ENCODE measurements at places on chromosomes 12 and 14. TPM values are rescaled to one million over a fixed set of nuclear protein-coding genes. Genes with fewer than 3 reads are reported as not detected.

The KRT85 gene
- not detected for total RNA-seq

The RHOJ gene
- 19.1 TPM for total RNA-seq

The TAS2R42 gene
- not detected for total RNA-seq

The MTRFR gene
- 10.4 TPM for total RNA-seq

The POLE2 gene
- total RNA-seq: 1.7 TPM

The KRT2 gene
- total RNA-seq: not detected

All from mucosa of descending colon (tissue), 3 donors.